ENCODE measurements at places on chromosomes 16 and 17. TPM values are rescaled to one million over a fixed set of nuclear protein-coding genes. Genes with fewer than 3 reads are reported as not detected.
A peak's percentile ranks its signal among the peaks of the same experiment; 100 is the strongest.

The CD2BP2 gene
- total RNA-seq, result 49.9 TPM

The TBL3 gene
- 12.9 TPM for total RNA-seq

The CRISPLD2 gene
- total RNA-seq, result 12.7 TPM

The KRTAP16-1 gene
- total RNA-seq, result not detected

The CACNG4 gene
- total RNA-seq, result 26.6 TPM

The NOTUM gene
- 0.89 TPM for total RNA-seq

The DECR2 gene
- total RNA-seq, result 5.1 TPM

The MYH8 gene
- total RNA-seq, result 0.28 TPM

The KIAA0513 gene
- total RNA-seq, result 18.4 TPM

DNA sequence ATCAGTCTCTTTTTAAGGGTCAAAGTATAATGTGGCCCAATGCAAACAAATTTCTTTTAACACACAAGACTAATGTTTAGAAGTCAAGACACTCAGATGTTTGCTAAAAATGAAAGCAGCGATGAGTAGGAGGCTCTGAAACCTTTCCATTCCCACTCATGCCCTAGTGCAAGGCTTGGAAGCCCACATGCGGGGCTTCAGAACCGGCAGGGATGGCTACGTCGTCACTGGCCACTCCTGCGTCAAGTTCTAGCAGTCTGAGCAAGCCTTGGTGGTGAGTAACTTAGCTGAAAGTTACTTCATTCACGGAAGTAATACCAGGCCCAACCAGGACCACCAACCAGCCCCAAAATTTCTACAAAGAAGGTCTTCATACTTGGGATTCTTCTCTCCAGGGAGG, 14.8 kb upstream of the TMED6 start:
- no peak for DNase-seq

DNA sequence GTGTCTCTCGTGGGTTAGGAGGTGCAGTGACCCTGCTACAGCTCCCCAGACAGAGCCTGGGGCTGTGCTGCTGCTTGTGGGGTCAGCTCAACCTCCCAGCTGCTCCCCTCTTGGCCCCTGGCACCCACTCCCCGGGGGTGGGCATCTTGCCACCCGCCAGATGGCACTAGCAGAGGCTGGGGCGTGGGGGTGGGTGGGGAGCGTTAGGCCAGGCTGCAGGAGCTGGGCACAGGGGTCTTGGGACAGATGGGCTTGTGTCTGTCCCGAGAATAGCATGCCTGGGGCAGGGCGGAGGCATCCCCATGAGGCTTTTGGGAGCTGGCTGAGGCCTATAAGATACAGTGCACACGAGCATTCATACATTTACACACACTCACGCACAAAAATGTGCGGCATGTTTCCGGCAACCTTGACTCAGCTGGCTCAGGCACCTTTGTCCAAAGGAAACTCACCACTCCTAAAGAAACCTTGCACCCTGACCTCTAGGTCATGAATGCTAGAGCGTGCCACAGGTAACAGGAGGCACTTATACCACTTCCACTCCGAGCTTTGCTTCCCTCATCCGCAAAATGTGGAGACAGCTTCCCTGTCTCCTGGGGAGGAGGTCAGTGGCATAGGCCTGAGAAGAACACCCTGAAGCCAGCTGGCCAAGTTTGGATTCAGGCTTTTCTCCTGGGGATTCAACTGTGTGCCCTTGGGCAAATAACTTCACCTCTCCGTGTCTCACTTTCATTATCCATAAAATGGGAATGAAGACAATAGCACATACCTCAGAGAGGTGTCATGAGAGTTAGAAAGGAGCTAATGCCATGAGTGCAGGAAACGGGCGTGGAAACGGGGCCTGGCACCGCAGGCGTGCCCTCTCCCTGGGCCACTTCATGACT, 78.9 kb upstream of the LHX1 start:
- no peak for DNase-seq

GRCh38 chr16:27107185-27107592, 40.5 kb downstream of the C16orf82 start:
- no peak for DNase-seq

DNA sequence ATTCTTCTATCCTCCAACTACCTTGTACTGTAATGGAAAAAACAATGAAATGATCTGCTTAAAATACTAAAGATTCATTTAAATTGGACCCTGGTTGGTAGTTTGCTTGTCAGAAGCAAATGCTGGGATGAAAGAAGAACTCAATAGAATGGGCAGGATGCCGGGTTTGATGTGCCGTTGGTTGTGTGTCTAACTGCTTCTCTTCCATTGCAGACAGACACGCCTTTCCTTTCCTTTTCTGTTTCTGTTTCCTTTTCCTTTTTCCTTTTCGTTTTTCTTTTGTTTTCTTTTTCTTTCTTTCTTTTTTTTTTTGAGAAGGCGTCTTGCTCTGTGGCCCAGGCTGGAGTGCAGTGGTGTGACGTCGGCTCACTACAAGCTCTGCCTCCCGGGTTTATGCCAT, 64.6 kb downstream of the PLCG2 start:
- DNase-seq, result no peak

GRCh38 chr16:14462811-14463210, 167.2 kb downstream of the PARN start:
- no peak for DNase-seq

GRCh38 chr17:77343031-77343800, 202.4 kb downstream of the SEC14L1 start:
- DNase-seq, result no peak

- no peak for DNase-seq
Observed at GRCh38 chr16:57637020-57637419, 8.6 kb downstream of the ADGRG1 start.

DNA sequence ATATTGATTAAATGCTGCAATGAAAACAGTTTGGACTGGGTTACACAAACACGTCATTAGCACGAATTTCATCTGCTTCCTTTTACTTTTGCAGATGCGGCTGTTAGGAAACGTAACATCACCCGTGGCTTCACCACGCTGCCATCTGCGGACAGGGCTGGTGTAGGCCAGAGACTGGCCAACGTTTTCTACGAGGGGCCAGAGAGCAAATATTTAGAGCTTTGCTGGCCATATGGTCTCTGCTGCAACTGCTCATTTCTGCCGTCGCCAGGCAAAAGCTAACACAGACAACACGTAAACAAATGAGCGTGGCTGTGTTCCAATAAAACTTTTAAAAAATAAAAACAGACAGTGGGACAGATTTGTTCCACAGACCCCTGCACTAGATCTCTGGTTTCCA, 96.6 kb downstream of the ENGASE start:
- no peak for DNase-seq

DNA sequence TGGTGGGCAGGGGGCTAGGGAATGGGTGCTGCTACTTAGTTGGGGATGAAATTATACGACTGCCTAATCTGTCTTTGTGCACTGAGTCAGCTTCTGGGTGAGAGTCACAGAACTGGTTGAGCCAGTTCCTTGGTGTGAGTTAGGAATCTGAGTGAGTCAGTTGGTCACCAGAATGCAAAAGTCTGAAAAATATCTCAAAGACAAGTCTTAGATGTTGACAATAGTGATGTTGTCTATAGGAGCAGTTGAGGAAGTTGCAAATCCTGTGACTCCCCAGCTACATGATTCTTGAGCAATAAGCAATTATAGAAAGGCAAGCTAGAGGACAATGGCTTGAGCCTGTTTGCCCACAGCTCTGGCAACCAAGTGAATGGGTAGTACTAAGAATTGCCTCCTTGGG, 399.2 kb downstream of the CNTNAP4 start:
- no peak for DNase-seq

DNA sequence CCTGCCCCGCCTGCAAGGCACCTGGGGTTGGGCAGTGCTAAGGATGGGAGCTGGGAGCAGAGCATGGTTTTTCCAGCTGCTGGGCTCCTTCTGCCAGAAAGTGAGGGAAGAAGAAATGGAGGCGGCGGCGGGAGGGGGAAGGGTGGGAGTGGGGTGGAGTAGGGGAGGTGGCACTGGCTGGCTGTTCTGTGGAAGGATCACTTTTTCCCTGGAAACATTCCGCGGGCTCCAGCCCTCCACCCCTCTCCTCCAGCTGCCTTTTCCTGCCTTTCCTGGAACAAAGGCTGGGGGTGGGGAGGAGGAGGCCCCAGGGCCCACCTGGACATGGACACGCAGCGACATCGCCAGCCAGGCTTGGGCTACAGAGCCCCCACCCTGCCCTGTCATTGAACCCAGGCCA, 41.1 kb downstream of the CFAP20 start:
- DNase-seq, result no peak

DNA sequence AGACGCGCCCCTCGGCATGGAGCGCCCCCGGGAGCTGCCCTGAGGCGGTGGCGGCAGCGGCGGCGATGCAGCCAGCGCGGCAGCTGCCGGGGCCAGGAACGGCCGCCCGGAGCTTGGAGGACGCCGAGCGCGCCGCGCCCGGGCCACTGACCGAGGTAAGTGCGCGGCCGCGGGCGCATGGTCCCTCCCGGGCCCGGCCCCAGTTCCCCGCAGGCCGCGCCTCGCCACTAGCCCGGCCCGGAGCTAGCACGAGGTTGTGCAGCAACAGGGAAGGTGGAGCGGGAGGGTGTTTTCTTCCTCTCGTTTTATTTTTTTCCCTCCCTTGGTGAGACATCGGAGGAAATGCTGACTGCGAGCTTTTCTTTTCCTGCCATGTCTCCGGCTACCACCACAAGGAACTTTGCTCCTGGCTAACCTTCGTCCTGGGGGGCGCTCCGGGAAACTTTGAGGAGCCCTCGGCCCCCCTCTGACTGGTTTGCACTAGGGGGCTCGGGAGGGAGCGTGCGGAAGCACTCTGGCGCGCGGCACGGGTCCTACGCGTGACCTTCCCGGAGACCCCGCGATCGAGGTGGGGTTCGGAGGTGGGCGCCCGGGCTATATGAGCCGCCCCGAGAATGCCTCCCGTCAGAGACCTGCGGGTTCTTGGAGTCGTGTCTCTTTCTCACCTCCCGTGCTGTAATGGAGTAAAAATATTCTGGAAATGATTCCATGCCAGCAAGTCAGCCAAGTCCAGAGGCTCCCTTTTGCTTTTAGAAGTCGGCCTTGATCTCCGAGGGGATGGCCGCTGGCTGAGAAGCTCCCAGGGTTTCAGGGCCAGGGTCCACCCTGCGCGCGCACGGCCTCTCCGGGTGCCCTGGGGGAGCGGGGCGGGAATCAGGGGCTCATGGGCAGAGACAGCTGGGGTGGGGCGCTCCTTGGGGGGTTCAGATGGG, 868 bp downstream of the KCNJ12 start:
- no peak for DNase-seq

GRCh38 chr16:10571354-10571753, 9.0 kb downstream of the EMP2 start:
- no peak for DNase-seq

DNA sequence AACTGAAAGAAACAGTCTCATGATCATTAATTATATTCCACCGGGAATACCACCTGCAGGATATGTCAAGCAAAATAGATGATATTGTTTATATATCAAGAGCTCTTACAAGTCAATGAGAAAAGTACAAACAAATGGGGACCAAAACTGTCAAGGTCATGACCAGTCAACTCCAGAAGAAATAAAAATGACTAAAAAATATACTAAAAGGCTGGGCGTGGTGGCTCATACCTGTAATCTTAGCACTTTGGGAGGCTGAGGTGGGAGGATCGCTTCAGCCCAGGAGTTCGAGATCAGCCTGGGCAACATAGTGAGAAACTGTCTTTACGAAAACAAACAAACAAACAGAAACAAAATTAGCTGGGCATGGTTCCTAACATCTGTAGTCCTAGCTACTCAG, 49.8 kb upstream of the SCNN1B start:
- DNase-seq, result no peak

DNA sequence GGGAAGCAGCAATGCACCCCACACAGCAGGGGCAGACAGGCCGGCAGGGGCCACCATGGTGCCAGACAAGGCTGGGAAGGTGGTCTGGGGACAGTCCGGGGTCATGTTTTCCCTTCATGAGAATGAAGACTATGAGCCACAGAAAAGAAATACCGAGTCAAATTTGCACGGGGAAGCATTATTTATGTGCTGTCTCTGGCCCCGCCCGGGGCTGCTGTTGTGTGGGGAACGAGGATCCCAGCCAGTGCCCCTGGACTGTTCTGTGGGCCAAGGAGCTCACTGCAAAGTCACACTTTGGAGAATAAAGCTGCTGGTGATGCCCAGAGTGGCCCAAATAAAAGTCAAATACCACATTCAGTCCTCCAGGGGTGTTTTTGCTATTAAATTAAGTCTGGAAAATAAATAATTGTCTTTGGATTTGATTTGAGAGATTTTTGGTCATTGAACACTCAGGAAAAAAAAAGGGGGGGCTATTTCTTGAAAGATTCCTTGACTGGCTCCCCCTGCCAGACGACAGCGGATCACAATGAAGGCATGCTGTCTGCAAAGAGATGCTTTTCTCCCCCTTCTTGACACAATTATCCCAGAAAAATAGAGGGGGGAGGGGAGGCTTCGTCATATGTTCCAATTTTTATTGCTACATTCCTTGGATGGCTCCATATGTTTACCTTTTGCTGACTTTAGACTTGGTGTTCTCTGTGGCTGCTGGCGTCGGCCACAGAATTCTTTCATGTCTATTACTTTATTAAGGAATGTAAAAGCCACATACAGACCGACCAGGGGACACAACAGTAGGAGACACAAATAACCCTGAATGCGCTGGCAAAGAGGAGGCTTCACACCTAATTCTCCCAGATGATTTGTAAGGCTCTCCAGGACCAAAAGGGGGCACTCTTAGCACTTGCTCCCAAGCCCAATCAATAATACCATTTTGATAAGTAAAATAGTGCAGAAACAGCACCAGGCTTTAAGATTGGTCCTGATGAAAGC, 27.1 kb upstream of the ANKFN1 start:
- DNase-seq, result peak; percentile 79

- no peak for DNase-seq
Observed at GRCh38 chr16:27237219-27238015, 31.2 kb downstream of the NSMCE1 start.

Data from spinal cord (tissue), 10 donors.